Activated CD8-positive, alpha-beta memory T cell treated with anti-CD3 and anti-CD28 coated beads for 1 hour (primary cell): ENCODE measurements at places on chromosomes 7 and 10.

DNA sequence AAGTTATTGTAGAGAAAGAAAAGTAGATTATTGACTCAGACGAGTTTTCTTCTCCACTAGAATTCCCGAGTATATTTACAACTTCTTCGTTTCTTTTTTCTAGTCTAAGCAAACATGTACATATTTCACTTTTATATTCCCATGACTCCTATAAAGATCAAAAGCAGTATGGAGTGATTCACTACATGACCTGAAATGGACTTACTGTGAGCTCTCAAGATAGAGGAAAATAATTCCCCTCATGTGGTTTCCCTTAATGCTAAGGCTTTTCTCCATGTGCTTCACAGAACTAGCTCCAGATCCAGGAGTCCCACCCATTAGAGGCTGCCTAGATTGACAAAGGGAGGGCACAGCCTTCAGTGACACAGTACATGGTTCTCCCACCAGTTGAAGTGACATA is 823.1 kb upstream of the LRRTM3 start:
- no peak for DNase-seq

- no peak for DNase-seq
Observed at GRCh38 chr10:99927721-99928280, 81.9 kb downstream of the DNMBP start.

DNA sequence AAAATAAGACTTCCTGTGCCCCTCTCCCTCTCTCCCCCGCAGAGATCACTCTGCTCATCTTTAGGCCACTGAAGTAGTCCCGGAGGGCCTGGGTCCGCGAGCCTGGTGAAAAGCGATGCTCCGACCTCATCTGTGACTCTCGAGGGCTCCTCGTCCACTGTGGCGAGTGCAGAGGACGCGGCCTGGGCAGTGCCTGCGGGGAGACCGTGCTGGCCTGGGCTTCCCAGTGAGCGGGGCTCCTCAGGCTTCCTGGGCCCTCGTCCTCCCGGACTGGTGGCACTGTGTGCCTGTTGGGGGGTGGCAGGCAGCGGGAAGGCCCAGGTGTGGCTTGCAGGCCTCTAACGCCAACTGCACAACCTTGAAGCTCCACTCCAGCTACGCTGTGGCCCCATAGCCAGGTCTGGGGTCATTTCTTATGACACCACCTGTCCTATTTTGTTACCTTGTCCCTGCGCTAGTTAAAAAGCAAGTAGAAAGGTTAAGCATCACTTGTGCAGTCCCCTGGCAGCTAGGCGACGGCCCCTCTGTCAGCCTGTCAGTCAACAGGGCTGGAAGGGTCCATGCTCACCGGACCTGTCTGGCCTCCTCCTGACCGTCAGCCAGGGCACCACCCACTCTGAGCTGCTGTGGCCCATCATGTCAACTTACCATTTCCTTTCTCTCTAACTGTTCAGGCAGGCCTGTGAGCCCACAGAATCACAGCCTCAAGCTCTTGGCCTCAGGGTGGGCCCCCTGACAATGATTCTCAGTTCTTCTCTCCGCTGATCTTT is 20.5 kb downstream of the MNX1 start:
- DNase-seq: no peak

- no peak for DNase-seq
Observed at GRCh38 chr7:80648031-80648600, 9.7 kb downstream of the CD36 start.

GRCh38 chr10:54124209-54124885 is 676.7 kb downstream of the PCDH15 start:
- no peak for DNase-seq

DNA sequence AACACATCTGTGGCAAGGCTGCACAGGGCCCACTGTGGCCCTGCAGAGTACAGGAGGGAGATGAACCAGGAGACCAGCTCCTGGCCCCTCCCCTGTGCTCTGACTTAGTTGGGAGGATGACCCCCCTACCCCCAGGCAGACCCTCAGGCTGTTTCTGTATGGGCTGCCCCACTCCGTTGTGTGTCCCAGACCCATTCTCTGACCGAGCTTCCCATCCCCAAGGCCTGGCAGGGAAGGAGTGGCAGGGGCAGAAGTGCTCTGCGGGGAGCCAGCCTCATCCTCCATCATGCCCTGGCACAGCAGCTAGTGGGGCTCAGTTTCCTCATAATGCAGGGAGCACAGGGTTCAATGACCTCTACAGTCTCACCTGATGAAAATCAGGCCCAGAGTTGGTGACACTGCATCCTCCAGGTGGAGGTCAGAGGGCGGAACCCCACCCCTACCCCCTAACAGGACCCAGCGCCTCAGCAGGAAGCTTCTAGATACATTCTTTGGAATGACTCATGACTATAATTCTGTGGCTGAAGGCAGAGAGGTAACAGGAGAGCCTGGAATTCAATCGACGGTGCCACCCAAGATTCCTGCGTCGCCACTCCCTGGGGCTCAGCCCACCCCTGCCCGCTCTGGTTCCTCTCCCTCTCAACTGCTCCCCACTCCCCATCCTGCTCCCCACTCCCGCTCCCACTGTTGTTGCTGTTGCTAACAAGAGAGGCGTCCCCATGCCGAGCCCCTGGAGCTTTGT is 18.2 kb downstream of the PODXL start:
- no peak for DNase-seq

DNA sequence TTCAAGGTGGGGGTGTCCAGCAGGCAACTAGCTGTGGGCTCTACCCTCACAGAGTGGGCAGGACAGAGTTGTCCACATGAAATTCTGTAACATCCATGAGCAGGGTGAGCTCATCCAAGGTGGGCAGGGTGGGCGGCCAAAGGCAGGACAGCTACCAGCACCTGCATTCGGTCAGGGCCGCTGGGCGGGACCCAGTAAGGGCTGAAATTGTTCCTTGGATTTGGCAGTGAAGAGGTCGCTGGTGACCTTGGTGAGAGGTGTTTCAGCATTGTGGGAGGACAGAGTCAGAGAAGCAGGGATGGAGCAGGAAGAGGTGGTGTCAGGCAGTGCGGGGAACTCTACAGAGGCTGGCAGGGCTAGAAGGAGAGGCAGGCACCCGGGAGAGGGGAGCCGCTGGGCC is 23.9 kb downstream of the ADCYAP1R1 start:
- DNase-seq: no peak

DNA sequence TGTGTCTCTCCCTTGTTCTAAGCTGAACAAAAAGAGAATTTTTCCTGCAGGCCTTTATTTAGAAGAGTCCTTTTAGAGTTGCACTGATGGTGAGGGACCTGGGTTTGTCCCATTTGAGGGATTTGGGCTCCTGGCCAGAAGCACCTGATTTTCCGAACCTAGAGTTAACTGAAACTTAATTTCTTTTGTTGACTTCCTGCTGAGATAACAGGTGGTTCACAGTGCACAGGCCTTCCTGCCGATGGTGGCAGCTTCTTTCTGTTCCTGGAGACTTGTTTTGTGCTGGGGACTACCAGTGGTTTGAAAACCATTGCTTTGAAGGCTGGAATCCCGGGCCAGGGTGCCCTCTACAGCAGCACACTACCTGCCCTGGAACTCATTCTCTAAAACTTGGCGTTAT is 99.2 kb downstream of the SUGCT start:
- no peak for DNase-seq

DNA sequence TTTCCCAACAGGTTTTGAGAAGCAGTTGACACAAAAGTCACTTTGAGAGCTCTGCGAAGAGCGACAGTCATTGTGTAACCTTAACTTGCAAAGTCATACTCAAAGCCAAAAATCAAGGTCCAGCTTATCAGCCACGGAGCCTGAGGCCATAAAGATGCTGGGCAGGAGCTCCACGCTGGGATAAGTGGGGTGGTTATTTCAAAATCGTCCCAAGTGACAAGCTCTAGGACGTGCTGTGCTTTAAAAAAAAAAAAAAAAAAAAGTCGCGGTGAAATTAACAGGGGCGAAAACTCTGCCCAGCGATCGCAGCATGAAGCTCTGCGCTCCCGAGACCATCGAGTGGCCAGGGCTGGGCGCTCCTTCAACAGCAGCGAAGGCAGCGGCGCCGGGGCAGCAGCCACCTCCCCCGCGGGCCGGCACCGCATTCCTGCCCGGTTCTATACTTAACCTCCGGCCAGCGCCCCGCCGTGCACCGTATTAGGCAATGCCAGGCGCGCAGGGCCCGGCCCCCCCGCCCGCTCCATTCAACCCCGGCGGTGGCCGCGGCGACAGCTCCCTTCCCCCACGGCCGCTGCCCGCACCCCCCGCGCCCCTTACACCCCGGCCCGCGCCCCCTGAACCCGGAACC is 657 bp downstream of the HACD1 start:
- DNase-seq: no peak
